ENCODE measurements at places on chromosomes 6 and 20.

GRCh38 chr6:23097566-23097965, 528.2 kb downstream of the HDGFL1 start:
- no peak for DNase-seq

DNA sequence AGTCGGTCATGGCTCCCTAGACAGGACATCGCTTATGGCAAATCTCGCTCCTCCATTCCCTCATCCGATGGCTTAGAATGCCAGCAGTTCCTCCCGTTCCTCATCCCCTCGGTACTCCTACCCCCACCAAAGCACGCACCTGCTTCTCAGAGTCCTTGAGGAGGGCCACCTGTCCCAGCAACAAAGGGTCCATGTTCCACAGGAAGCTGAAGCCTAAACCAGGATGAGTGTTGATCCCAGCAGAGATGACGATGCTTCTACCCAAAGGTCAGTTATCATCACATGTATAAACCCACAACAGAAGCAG, 111.2 kb downstream of the THBS2 start:
- no peak for DNase-seq

GRCh38 chr6:129642322-129642721, 67.7 kb downstream of the ARHGAP18 start:
- no peak for DNase-seq

- no peak for DNase-seq
Measured at GRCh38 chr20:36483209-36483918, 58.0 kb upstream of the MYL9 start.

DNA sequence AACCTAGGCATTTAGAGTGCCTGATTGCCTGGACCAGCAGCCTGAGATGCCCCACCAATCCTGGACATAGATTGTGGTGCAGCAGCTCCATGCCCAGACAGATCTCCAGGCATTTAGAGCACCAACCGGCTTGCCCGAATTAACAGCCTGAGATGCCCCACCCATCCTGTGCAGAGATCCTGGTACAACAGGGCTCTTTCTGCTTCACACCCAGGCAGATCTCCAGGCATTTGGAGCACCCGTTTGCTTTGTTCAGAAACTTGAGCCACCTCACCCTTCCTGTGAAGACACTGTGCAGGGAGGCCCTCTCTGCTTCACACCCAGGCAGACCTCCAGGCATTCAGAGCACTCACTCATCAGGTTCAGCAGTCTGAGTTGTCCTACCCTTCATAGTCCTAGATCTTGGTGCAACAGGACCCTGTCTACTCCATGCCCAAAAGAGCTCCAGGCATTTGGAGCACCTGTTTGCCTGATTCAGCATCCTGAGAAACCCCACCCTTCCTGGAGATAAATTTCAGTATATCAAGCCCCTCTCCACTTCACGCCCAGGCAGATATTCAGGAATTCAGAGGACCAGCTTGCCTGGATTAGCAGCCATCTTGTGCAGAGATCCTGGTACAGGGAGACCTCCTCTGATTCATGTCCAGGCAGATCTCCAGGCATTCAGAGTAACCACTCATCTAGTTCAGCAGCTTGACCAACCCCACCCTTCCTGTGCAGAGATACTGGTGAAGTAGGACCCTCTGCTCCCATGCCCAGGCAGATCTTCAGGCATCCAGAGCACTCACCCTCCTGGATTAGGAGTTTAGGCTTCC, 189.2 kb upstream of the FERMT1 start:
- no peak for DNase-seq

GRCh38 chr6:47247227-47247797, 62.4 kb downstream of the TNFRSF21 start:
- no peak for DNase-seq

- DNase-seq: no peak
Measured at GRCh38 chr6:125549202-125549884, 200.1 kb upstream of the HEY2 start.

DNA sequence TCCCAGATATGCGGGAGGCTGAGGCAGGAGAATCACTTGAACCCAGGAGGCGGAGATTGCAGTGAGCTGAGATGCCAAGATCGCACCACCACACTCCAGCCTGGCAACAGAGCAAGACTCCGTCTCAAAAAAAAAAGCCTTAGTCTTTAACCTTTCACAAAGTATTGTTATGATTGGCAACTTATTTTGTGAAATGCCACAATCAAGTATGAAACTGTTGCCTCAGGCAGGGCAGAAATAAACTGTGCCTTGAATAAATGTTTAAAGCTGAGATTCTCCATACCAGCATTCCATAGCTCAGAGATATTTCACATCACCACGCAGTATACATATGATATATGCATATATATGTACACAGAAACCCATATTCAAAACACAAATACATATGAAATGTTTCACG, 120.1 kb upstream of the CCDC28A start:
- DNase-seq: no peak
